ENCODE measurements at places on chromosomes 5 and 9.

- DNase-seq = no peak
Observed at GRCh38 chr5:8135742-8136141, 266.8 kb downstream of the MTRR start.

DNA sequence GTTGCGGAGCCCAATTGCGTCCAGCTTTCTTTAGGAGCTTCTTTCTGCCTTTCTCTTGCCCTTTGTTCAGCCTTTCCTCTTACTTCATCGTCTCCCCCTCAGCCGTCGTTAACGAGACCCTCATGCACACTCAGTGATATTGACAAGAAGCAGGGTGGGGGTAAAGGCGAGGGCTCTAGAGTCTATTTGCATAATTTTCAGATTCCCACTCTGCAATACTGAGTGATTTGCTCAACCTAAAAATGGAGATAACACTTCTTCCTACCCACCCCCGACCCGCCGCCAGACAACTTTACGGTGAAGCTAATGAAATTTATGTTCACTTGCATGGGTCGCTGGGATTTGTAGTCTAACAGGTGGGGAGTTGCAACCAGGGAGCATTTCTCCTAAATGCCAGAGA lies 1.3 kb upstream of the TBC1D2 start:
- no peak for DNase-seq

- peak; percentile 37 for DNase-seq
Observed at GRCh38 chr9:27529316-27530278, at the start of gene MOB3B. TSS of gene MOB3B (minus strand) at chr9:27529814. CDS start at chr9:27455550, 74,264 bp downstream.

- no peak for DNase-seq
Observed at GRCh38 chr9:104986096-104986495, 58.1 kb upstream of the ABCA1 start.

GRCh38 chr5:102554728-102555127 lies 55.9 kb upstream of the SLCO6A1 start:
- no peak for DNase-seq

DNA sequence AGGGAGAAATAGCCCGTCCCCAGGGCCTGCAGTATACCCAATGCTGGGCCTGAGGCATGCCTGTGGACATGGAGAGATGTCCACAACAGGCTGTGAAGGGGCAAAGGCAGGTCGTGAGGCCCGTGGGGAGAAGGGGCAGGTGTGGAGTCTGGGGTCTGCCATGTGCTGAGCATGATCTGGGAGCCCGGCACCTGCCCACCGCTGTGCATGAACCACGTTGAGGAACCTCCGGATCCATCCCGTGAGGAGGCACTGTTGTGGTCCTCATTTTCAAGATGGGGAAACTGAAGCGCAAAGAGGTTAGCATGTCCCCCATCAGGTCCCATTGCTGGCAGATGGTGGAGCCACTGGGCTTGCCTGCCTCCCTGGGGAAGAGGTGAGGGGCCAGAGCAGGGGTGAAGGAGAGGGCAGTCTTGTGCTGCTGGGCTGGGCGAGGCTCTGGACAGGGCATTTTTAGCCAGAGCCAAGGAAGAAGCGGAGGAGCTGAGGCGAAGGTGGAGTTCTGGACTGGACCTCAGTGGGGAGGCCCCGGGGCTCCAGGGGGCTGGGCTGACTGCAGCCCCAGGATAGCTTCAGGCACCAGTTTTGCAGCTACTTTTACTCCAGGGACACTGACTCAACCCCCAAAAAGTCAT lies 46.5 kb downstream of the LRSAM1 start:
- DNase-seq = no peak

GRCh38 chr5:60346393-60346792 lies 353.6 kb downstream of the DEPDC1B start:
- no peak for DNase-seq

GRCh38 chr5:172624083-172624995 lies 16.7 kb upstream of the NEURL1B start:
- DNase-seq = no peak

- no peak for DNase-seq
Observed at GRCh38 chr9:130304116-130304515, 38.6 kb downstream of the HMCN2 start.

DNA sequence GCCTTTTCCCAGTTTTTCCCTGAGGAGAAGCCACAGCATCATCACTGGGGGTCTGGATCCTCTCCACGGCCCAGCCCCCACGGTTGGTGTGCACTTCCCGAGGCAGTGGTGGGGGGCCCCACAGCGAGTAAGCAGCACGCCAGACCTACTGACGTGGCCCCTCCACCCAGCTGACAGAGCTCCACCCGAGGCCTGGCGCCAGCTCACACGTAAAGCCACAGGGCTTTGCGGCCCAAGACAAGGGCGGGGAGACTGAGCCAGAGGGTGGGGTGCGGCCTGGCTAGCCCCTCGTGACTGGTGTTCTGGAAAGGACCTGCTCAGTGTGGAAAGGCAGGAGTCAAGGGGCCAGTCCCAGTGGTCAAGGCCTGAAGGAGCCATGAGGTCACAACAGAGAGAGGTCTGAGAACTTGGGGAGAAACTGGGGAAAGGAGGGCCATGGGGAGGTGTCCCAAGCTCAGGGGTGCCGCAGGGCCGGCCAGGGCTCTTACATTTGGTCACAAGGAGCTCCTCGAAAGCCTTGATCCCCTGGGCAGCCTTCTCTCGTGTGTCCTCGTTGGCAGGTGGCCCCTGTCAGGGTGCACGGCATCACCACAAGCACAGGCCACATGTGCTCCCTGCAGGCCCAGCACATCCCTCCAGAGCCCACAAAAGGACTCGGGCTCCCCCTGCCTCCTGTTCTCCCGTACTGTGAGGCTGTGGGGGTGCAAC lies 5.5 kb downstream of the SNAPC4 start:
- no peak for DNase-seq

- no peak for DNase-seq
Observed at GRCh38 chr5:68708842-68709170, 385.0 kb upstream of the SLC30A5 start.

DNA sequence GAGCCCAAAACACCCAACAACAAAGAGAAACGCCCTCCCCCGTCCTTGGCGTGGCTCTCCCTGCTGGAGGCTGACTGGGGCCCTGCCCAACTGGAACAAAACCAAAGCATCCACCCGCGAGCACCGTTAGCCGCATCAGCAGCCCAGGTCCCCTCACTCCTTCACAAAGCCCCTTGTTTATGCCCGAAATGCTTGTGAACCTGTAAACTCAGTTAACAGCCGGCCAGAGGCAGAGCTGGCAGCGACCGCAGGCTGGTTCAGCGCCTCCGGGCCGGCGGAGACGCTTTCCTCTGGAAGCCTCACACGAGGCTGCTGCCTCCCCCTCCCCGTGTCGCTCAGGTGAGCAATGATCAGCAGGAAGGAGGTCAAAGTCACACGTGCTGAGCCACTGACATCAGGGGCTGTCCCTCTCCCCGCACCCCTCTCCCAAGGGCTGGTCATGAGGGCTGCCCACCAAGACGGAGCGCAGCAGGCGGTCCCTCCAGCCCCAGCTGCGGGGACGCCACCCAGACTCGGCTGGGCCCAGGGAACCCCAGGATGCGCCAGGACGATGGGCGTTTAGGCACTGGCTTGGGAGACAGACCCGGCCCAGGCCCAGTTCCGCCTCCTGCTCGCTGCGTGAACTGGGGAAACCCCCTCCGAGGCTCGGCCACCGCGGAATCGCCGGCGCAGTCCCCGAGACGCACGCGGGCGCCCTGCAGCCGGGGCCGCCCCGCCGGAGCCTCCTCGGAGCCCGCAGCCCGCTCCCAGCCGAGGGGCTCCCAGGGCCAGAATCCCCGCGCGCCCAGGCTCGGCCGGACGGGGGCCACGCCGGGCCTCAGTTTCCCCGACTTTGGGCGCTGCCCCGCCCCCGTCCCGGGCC lies 563 bp downstream of the SNAPC4 start:
- no peak for DNase-seq

Data from fibroblast of skin of left quadriceps (primary cell).